AG08395 (cell line): ENCODE measurements at places on chromosomes 4 and X.

- no peak for DNase-seq
Measured at GRCh38 chr4:166956484-166956883, 277.8 kb downstream of the SPOCK3 start.

- no peak for DNase-seq
Measured at GRCh38 chr4:111748157-111748556, 397.1 kb upstream of the FAM241A start.

- DNase-seq = no peak
Measured at GRCh38 chr4:89514811-89515210, 207.2 kb upstream of the GPRIN3 start.

GRCh38 chrX:56782352-56782751 lies 53.3 kb downstream of the NBDY start:
- no peak for DNase-seq

DNA sequence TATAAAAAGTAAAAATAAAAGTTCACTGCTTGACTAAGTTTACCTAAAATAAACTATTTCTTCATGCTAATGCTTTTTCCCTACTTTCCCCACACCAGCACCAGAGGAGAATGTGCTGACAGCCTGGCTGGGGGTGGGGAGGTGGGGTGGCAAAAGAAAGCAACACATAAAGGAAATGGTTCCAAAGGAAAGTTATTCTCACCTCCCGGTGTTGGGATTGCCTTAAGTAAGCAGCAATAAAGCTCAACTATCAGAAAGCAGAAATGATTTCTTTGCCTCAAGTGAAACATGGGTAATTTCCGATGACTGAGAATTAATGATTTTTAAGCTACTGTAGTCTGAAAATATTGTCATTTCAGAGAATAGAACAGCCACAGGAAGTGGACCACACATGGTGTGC lies 84.5 kb upstream of the DKK2 start:
- DNase-seq = no peak

DNA sequence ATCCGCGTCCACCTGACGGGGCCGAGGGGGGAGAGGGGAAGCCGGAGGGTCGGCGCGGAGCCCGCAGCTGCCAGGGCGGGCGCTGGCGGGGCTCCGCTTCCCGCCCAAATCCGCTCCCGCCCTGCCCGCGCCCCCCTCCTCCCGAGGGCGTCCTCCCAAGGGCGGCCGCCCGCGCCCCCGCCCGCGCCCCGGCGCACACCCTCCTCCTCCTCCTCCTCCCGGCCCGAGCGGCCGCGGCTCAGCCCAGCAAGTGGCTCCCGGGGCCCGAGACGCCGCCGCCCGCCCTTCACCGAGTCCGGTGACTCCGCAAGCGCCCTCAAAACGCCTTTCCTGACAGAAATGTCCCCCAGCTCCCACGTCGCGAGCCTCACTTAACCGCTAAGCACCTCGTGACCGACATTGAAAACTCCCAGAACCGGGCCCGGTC lies 487 bp downstream of the HMGB2 start:
- peak; percentile 14 for DNase-seq

GRCh38 chr4:144634978-144635747 lies 10.8 kb upstream of the HHIP start:
- DNase-seq = no peak
